ENCODE measurements at places on chromosomes 1 and 21.

DNA sequence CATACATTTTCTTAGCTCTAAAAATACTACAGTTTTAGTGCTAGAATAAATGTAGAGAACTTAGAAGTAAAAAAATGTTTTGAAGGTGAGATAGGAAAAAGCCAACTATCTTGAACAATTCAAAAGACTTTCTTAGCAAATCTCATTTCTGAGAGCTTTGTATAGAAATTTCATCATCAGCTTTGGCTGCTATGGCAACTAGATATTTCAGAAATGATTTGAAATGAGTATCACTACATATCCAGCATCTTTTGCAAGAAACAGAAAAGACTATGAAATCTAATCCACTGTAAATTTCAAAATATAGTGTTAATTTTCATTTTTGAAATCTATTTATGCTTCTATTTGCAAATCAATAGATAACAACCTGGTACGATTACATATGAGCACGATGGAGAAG is 57.7 kb downstream of the RGS7 start:
- no peak for DNase-seq

DNA sequence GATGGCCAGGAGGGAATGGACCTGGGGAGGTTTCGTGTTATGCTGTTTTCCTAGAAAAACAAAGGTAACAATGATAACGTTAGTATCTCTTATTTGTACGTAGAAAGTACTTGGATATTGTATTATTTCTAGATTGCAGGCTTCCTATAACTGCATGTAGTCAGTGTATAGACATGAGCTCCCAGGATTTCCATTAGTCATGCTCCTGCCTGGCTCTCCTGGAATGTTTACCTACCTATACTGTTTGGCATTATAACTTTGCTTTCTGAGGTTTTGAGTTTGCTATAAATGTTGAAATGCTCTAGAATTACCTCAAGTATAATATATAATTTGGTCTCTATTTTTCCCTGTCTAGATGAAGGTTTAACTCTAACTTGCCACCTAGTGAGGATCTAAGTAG is 66.1 kb downstream of the TTC3 start:
- DNase-seq = no peak

DNA sequence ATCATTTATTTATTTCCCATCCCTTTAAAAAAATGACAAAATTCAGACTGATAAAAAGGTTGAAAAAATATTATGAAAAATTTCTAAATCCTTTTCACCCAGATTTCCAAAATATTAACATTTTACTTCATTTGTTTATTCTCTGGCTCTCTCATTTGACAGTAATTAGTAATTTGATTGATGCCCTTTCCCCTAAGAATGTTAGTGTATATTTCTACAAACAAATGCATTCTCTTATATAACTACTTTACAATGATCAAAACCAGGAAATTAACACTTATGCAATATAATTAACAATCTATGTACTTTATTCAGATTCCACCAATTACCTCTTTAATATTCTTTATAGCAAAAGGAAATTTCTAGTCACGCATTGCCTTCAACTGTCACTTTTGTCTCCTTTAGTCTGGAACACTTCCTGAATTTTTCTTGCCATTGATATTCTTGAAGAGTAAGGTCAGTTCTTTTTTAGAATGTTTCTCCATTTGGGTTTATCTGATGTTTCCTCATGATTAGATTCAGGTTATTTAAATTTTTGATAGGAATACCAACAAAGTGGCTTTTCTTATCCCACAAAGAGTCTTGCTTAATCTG is 3.9 kb downstream of the CD53 start:
- no peak for DNase-seq

DNA sequence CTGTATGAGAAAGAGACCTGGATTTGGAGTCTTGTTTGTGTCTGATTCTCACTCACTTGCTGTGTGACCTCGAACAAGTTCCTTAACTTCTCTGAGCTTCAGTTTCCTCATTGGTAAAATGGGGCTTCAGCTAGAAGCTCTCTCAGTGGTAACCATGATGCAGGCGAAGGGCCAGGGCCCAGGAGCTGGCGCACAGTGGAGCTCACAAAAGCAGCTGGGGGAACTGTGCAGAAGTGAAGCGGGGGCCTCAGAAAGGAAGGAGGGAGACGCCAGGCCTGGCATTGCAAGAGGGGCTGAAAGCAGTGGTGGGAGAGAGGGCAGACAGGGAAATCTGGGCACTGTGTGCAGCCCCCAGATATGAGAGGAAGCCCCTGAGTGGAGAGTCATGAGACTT is 88.9 kb upstream of the RUNX3 start:
- DNase-seq = no peak

DNA sequence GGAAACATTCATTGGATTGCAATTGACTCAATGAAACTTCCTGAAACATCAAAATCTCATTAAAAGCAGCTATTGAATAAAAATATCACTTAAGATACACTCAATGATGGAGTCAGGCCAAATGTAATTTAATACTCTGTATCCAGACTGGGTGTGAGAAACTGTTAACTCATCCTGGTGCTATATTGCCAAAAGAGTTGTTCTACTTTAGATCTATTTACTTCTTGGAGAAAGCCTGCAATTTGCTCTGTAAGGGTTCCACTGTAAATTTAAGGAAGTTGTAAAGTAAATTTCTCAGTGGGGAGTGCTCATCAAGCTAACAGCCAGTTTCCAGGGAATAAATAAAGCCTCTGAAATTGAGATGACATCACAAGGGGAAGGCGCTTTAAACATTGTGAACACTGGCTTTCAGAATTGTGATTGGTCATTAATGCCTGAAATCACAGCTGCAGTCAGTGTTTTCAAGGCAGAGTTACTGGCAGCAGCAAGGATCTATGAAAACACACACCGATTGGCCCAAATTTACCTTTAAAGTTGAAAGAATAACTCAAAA is 91.4 kb downstream of the OLFM3 start:
- DNase-seq = no peak

All from MG63 (cell line).